Amniotic epithelial cell (primary cell): ENCODE measurements at places on chromosomes 16 and 17.

- DNase-seq = no peak
Observed at GRCh38 chr17:49132699-49133364, at the start of gene B4GALNT2. TSS of gene B4GALNT2 (plus strand) at chr17:49132769. CDS start at chr17:49132793, 24 bp downstream.

- no peak for DNase-seq
Observed at GRCh38 chr16:35733278-35733965, 2274.0 kb downstream of the TP53TG3F start.

DNA sequence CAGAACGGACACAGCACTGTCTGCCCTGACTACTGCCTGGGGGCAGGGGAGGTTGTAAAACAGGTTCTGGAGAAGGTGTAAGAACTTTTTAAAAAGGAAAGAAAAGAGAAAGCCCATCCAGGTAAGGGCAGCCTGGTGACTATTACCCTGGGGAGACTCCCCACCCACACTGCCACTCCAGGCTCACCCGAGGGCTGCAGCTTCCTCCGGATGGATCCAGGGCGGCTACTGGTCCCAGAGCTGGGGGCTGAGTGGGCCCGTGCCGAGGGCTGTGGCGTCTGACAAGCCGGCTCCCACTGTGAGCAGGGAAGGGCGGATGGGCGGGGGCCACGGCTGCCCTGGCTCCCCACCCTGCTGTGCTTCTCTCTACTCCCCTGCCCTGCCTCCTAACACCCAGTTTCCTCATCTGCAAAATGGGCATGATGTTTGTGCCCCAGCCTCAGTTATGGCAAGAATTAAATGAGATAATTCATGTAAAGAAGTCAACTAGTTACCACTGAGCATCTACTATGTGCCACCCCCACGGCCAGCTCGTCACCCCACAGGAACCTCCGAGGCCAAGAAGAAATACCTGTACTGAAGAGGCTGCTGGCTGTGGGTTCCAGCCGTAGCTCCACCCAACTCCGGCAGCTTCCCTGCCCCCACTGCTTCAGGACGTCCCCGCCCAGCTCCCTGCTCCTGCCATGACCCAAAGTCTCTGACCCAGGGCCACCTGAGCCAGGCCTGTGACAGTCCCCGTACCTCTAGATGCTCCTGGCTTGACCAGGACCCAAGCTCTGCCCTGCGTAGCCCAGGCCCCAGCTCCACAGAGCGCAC is 24.2 kb downstream of the KATNB1 start:
- no peak for DNase-seq

- DNase-seq = peak; percentile 75
Observed at GRCh38 chr16:30996985-30997724, 12.1 kb downstream of the HSD3B7 start.

DNA sequence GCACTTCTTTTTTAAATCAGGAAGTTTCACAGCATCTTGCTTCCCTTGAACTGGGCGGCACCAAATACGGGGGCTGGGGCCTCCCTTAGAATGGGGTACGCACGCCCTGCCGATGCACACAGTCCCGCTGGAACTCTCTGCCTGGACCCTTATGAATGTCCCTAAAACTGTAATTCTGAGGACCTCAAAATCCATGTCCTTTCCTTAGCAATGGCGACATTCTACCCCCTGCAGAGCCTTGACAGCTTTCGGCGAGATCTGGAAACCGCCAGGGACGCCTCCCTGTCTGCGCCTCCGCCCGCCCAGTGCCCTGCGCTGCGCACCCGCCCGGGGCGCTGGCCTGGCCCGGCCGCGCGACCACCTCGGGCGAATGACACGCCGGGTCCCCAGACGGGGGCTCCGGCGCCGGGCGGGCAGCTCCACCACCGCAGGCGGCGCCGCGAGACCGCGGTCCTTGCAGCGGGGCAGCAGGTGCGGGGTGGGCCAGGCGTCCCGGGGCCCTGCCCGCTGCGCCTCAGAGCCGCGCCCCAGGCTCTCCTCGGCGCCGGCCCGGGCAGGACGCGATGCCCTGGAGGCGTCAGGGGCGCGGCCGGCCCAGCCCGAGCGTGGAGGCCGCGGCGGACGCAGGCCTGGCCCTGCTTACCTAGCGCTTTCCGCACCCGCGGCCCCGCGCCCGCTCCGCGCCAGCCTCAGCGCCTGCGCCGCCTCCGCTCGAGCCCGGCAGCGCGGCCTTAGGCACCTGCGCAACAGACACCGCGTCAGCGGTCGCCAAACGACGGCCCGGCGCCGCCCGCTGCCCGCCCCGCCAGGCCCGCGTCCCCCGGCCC is 548 bp downstream of the HAGH start:
- DNase-seq = no peak

DNA sequence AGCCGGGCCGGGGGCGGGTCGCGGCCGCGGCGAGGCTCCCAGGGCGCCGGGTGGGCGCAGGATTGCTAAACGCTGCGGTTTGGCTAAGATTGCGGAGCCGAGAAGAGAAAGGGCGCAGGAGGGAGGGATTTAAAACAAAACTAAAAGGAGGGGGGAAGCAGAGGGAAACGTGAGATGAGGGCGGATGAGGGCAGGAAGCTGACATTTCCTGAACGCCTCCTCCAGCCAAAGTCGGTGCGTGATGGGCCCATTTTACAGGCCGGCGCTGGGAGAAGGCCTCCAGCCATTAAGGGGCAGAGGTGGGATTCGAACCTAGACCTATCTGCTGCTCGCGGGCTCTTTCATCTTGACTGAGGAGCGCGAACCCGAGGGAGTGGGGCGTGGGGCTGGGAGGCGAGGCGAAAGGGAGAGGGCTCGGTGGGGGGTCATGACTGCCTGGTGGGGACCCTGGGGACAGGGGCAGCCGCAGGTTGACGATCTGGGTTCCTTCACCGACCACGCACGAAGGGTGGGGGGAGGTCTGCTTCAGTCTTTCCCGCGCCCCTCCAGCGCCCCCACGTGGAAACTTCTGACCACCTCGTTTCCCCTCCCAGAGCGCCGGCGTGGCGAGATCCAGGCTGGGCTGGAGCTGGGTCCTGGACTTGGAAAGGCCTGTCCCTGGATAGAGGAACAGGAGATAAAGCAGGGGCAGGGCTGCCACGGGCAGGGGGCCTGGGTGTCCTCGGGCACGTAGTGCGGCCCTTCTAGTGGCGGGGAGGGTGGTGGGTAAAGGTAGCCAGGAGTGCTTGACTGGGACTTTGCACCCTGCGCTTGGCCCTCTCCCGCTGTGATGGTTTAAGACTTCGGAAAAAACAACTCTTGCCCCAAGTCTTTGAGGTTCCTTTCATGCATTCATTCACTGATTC is 3.8 kb upstream of the TAC4 start:
- peak; percentile 63 for DNase-seq

DNA sequence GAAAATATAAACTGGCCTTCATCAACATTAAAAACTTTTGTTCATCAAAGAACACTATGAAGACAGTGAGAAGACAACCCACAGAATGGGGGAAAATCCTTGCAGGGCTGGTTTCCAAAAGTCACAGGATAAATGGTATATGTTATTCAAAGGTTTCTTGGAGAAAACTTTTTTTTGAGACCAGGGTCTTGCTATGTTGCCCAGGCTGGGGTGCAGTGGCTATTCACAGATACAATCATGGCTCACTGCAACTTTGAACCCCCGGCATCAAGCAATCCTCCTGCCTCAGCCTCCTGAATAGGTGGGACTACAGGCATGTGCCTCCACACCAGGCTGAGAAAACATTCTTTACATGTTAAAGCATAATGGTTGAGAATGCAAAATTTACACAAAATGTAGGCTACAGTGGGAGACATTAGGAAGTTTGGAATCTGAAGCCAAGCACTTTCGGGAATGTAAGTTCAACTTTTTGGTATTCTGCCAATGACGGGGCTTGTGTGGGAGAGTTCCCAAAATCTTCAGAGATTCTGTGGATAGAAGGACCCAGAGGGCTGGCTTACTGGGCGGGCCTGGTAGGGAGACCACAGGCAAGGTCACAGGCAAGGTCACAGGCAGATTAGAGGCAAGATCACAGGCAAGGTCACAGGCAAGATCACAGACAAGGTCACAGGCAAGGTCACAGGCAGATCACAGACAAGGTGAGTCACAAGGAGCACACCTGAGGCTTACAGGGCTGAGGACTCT is 24.2 kb upstream of the ATP2A3 start:
- no peak for DNase-seq

DNA sequence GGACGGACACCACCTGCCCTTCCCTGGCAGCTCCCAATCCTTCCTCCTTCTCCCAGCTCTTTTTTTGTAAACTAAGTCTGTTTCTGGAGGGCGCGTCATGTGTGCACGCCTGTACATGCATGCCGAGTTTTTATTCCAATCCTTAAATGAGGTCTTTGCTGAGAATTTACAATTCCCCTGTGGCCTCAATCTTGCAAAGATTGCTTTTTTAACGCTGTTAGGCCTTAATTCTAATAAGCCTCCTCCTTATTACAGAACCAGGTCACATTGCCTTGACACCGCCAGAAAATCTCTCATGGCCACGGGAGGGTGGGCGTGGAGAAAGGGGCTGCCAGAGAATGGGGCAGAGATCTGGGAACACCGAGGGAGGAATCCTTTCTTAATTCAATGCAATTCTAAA is 17.6 kb downstream of the RBFOX3 start:
- no peak for DNase-seq
